Activated CD4-positive, alpha-beta T cell treated with anti-CD3 and anti-CD28 coated beads for 4 hours (primary cell): ENCODE measurements at places on chromosomes 13 and 19.

GRCh38 chr13:35884211-35884760 is 246.9 kb downstream of the DCLK1 start:
- DNase-seq, result no peak

- no peak for DNase-seq
Measured at GRCh38 chr13:71758828-71759227, 108.2 kb downstream of the DACH1 start.

DNA sequence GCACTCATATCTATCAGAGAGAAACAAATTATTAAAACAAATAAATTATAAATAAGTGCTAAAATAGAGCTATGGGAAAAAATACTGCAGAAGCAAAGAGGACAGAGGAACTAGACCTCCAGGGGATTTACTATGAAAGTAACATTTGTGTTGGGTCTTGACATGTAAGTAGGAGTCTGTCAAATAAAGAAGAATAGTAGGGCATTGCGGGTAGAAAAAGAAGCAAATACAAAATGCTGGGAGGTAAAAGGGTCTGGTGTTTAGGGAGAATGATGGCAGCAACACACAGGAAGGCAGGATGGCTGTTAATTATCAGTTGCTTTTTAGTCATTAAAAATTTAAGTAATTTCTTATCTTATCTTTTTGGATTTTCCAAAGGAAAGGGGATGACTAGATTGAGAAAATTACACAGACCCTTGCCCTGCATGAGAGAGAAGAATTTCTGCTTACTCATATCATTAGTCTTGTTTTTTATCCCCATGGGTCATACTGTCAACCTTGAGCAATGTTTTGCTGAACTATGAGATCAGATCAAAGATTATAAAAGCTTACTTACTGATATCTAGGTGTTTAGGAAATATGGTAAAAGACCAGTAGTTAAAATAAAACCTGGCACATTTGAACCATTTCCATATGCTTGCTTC is 472.7 kb downstream of the DIAPH3 start:
- DNase-seq, result no peak

- DNase-seq, result no peak
Measured at GRCh38 chr19:2798733-2799132, 13.4 kb downstream of the THOP1 start.

- DNase-seq, result no peak
Measured at GRCh38 chr19:45355910-45356309, 14.5 kb downstream of the ERCC2 start.

GRCh38 chr13:100461309-100462030 is 127.1 kb downstream of the GGACT start:
- no peak for DNase-seq
